Esophagus muscularis mucosa (tissue), 4 donors: ENCODE measurements at places on chromosomes 4 and X. TPM values are rescaled to one million over a fixed set of nuclear protein-coding genes. Genes with fewer than 3 reads are reported as not detected.

- no peaks in the 10 kb centered on the region for H3K4me1 ChIP-seq
- DNase-seq: no peak
- no peak overlapping the region for H3K27ac ChIP-seq
These were observed 519.8 kb downstream of the GBA3 start for GRCh38 chr4:23212558-23212957.

GRCh38 chr4:41006141-41006540 lies 208.2 kb downstream of the APBB2 start:
- no peaks in the 10 kb centered on the region for H3K36me3 ChIP-seq
- DNase-seq: no peak
- H3K27me3 ChIP-seq: no peaks in the 10 kb centered on the region
- H3K4me3 ChIP-seq: no peak overlapping the region
- H3K27ac ChIP-seq: no peak overlapping the region

DNA sequence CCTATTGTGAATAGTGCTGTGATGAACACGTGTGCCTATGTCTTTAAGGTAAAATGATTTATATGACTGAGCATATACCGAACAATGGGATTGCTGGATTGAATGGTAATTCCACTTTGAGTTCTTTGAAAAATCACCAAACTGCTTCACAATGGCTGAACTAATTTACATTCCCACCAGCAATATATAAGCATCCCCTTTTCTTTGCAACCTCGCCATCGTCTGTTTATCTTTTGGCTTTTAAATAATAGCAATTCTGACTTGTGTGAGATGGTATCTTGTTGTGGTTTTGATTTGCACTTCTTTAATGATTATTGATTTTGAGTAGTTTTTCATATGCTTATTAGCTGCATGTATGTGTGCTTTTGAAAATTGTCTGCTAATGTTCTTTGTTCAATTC lies 31.8 kb upstream of the UGT2A1 start:
- H3K4me1 ChIP-seq: no peaks in the 10 kb centered on the region
- no peak overlapping the region for H3K4me3 ChIP-seq
- no peaks in the 10 kb centered on the region for H3K36me3 ChIP-seq
- no peaks in the 10 kb centered on the region for H3K27me3 ChIP-seq
- DNase-seq: no peak
- H3K27ac ChIP-seq: no peak overlapping the region

GRCh38 chr4:26218677-26219605 lies 101.9 kb upstream of the RBPJ start:
- no peaks in the 10 kb centered on the region for H3K4me1 ChIP-seq
- H3K36me3 ChIP-seq: no peaks in the 10 kb centered on the region
- H3K4me3 ChIP-seq: no peak overlapping the region
- H3K27ac ChIP-seq: peak overlapping the region; percentile 32
- DNase-seq: no peak

DNA sequence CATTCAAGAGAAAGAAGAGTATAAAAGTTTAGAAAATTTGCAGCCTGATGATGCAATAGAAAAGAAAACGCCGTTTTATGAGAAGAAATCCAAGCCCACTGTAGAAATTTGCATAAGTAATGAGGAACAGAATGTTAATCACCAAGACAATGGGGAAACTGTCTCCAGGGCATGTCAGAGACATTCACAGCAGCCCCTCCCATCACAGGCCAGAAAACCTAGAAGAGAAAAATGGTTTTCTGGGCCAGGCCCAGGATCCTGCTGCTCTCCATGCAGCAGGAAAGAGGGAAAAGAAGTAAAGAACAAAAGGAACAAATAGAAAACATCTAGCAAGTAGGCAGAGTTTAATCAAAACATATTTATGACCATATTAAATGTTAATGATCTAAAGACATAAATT lies 119.0 kb downstream of the ANKRD50 start:
- no peaks in the 10 kb centered on the region for H3K27me3 ChIP-seq
- H3K4me3 ChIP-seq: no peak overlapping the region
- no peak overlapping the region for H3K27ac ChIP-seq
- no peaks in the 10 kb centered on the region for H3K4me1 ChIP-seq
- no peak for DNase-seq

- H3K36me3 ChIP-seq: no peaks in the 10 kb centered on the region
- no peaks in the 10 kb centered on the region for H3K27me3 ChIP-seq
- H3K4me3 ChIP-seq: no peak overlapping the region
- H3K27ac ChIP-seq: no peak overlapping the region
These were observed 81.1 kb downstream of the CLCN5 start for GRCh38 chrX:50003467-50003866.

The IBSP gene
- not detected for total RNA-seq

The FRMD7 gene
- total RNA-seq: not detected
